ENCODE measurements at places on chromosomes 6 and 20.

- no peak for DNase-seq
These were observed 181.0 kb downstream of the TRIM27 start for GRCh38 chr6:28742668-28743270.

DNA sequence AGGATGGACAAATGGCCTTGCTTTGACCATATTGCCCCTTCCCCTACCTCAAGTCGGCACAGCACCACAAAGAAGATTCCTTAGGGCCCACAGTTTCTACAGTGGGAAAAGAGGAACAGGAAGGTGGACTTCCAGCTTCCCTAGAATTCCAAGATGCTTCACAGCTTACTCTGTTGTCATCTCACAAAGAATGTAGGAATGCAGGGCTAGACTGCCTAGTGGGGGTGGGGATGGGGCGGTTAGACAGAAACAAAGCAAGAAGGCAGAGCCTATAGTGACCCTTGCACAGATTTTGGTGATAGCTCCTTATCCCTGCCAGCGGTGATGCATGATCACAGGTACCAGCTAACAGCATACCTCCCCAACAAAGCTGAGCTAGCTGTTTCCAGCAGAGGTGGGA, 607.6 kb upstream of the MAN1A1 start:
- DNase-seq, result no peak

- no peak for DNase-seq
These were observed 27.1 kb downstream of the PREP start for GRCh38 chr6:105375797-105376196.

DNA sequence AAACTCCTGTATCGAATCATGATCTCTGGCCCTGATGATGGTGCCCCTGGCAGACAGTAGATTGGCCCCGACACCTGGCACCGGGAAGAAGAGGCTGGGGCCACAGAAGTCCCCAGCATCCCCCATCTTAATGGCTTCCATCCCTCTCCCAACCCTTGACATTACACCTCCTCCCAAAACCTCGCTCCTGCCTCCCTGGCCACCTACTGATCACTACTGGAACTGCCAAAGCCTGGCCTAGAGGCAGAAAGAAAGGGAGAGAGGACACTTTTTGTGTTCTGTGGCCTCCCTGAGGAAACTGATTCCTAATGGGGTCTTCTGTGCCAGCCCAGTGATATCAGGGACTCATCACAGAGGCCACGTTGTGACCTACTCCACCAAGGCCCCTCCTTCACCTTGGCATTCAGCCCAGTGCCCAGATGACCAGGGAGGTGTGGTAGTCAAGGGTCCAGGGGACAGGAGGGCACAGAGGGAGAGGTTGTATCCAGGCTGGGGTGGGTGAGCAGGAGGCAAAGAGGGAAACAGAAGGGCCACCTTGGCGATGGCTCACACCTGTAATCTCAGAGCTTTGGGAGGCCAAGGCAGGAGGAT, 6.1 kb downstream of the C20orf173 start:
- no peak for DNase-seq

DNA sequence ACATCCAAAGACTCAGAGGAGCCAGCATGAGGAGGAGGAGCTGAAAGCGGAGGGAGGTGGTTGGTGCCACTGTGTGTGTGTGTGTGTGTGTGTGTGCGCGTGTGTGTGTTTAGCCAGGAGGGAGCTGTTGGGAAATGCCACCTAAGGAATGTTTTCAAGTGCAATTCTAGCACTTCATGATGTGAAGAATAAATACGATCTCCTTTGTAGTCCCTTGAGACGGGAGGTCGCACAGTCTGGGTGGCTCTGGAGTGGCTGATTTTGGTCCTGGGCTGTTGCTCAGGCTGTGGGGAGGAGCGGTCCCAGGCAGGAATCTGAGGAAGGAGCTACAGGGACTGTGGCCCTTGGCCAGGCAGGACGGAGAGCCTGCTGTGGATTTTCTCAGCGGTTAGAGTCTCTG, 93.7 kb downstream of the PPP1R14C start:
- DNase-seq, result no peak

GRCh38 chr20:63741676-63742380, 2.3 kb downstream of the SLC2A4RG start:
- no peak for DNase-seq

DNA sequence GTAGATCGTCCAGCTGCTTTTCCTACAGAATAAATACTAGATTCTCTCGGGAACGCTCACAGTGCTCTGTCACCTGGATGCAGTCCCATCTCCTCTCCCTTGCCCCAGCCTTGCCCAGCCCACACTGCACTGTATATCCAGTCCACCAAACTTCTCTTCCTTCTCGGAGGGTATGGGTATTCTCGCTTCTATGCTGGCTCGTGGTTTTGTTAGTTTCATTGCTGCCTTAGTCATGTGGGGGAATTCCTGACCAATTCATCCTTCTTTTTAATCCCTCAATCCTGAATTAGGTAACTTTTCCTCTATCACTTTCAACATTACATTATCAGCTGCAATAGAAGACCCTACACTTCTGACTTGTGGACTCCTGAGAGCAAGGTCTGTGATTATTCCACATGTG, 252.4 kb downstream of the GMDS start:
- DNase-seq, result no peak

GRCh38 chr6:163999475-164000125, 585.1 kb downstream of the QKI start:
- DNase-seq, result no peak

DNA sequence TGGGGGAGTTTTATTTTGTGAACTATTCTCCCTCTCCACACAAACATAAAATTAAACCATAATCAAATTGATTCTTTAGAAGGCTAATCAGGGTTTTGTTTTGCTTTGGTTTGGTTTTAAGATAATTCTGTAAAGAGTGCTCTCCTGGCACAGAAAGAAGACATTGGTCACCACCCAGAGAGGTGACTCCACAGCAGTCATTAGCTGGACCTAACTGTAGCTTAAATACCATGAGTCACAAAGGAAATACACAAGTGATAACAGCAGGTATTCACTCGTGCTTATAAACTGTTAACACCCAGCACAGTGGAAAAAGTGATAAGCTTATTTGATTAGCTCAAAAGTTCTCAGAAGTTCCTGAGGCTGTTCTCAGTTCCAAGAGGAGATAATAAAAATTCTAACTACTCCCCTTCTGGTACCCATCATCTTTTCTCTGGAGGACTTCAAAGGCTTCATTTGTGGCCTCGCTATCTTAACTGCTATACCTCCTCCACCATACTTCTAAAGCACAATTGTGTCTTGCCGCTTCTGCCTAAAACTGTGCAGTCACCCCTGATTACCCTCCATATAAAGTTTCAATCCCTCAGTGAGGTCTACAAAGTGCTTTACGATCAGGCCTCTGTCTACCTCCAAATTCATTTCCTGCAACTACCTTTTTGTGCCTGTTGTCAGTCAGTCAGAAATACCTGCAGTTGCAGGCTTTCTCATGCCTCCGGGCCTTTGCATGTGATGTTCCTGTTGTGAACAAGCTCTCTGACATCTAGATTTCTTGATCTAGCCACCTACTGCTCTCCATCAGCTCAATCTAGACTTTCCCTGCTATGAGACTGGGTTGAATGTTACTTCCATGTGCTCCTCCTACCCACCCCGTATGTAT, 201.1 kb downstream of the SAMD5 start:
- DNase-seq, result no peak

- no peak for DNase-seq
These were observed 321.2 kb upstream of the MAP3K7 start for GRCh38 chr6:90907931-90908655.

- no peak for DNase-seq
These were observed 3.0 kb downstream of the CSTL1 start for GRCh38 chr20:23442436-23442835.

DNA sequence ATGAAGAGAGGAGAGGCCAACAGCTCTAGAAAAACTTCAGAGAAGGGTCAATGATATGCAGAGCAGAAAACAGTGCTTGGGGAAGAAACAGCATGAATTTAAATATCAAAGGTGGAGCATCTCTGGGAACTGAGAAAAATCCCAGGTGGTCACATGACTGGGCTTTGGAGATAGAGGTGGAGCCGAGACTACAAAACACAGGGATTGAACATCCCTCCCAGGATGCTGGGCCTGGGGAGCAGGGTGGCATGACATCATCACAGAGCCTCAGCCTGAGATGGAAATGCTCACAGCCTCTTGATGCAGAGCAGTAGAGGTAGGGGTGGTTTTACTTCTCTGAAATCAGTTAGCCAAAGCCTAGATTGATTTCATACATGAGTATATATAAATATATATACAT, 529.5 kb downstream of the PRKN start:
- DNase-seq, result no peak

DNA sequence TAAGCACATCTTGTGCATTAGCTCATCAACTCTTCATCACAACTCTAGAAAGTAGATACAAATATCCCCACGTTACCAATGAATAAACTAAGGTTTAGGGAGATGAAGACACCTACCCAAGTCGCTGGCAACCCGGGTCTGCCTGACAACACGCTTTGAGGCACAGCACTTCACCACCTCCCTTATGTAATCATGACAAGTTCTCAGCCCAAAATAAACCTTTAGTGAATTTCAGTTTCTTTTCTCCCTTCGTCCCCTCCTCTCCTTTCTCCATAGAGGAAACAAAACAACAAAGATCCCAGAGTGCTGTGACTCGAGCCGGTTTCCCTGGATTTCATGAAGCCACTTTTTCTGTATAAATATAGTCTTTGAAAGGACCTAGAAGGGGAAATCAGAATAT, 105.4 kb downstream of the MAFB start:
- no peak for DNase-seq

DNA sequence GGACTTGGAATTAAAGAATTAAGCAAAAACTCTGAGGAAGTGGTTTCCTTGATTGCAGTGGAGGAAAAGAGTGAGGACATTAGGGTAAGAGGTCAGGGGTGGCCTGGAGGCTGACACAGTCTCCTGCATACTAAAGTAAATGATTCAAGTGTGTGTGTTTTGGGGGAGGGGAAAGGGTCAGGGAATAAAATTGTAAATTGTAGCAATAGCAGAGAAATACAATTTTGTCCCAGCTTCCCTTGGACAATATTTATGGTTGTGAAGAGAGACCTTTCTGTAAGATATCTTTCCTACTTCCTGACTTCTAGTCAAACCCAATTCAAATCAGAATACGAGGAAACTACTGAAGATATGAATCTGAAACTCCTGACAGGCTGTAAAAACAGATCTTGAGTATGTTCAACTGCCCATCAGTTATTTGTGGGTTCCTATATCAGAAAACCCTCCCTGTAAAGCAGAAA, 143.4 kb upstream of the HMGN3 start:
- no peak for DNase-seq

DNA sequence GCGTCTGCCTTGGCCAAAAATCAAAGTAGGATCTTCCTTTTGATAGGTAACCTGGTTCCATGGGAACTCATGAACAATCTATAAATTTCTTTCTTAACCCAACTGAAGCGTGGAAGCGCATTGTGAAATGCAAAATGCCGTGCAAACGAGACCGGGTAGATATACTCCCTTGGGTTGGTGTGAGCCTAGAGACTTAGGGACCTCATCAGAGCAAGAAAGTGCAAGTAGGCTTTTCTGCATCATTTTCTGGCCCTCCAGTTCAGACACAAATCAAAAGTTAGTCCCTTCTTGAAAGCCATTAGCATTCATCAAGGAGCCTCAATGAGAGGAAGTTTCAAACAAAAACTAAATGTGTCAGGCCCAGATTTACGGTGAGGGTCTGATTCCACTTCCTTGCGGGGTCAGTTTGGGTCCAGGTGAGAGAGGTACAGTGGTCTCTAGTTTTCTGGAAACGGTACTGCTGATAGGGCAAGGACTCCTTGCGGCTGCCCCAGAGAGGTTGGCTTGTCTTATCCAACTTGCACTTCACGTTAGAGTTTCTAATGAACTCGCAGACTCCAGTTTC, 5.3 kb upstream of the ZNF184 start:
- no peak for DNase-seq

DNA sequence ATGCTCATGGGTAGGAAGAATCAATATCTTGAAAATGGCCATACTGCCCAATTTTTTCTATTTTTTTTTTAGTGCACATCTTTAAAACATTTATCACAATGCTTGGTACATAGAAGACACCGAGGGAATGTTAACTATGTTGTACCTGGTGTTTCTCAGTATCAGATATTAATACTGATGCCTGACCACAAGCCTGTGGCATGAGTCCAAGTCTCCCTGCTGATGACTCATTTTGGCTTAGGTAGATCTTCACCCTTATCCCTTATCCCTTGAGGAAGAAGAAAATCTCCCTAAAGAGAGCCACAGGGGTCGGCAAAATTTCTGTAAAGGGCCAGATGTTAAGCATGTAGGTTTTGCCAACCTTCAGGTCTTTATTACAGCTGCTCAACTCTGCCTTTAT, 14.5 kb downstream of the CD109 start:
- DNase-seq, result no peak

All from T-helper 9 cell (primary cell).